ENCODE measurements at places on chromosomes 1 and 21.

GRCh38 chr1:204480515-204480914 is 14.1 kb downstream of the PIK3C2B start:
- DNase-seq = no peak

- no peak for DNase-seq
Observed at GRCh38 chr1:100206301-100206700, 28.2 kb upstream of the LRRC39 start.

GRCh38 chr1:223244366-223245103 is 101.5 kb upstream of the TLR5 start:
- no peak for DNase-seq

DNA sequence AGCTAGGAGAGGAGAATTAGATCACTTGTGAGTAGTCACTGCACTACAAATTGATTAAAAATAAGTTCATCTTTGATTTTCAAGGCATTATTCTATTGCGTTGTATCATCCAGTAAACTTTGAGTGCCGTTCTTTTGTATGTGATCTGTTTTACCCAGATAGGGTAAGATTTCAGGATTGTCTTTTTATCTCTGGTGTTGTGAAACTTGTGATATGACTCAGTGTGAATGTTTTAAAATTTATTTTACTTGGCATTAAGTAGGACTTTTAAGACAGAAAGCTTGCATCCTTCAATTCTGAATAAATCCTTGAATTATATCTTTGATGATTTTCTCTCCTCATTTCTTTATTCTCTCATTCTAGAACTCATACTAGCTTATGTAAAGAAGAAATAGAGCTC is 93.3 kb upstream of the ADAMTS5 start:
- no peak for DNase-seq

GRCh38 chr1:68917456-68917855 is 420.6 kb upstream of the DEPDC1 start:
- DNase-seq = peak; percentile 32

DNA sequence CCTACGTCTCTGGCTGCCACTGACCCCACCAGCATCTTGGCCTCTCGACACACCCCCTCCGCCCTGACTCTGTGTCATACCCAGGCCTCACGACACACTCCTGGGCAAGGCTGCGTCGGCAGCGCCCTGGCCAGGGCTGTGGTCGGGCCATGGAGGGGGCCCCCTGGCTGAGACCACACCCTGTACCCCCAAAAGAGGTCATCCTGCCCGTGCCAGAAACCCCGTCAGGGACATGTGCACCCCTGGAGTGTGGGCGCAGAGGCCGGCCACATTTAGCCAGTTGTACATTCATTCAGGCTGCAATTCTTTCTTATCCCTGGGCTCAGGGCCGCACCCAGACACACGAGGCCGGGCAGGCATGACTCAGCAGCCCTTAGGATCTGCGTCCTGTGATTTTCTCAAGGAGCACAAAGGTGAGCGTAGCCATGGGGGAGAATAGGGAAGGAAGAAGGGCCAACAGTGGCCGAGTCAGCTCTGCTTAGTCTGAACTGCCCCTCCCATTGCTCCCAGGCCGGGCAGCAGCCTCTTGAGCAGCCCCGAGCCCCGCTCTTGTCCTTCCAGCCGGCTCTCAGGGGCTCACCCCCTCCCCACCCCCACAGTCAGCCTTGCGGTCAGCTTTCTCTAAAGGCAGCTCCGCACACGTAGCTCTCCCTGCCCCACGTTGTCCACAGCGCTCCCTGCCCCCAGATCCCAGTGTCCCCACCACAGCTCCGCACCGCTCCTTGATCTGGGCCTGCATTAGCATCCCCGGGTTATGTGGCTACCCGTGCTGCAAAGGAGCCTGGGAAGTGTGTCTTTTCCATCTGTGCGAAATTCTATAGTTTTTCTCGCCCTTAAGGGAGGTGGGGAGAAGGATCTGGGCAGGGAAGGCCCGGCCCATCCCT is 7.9 kb downstream of the CSTB start:
- no peak for DNase-seq

GRCh38 chr1:181091309-181092040 is 3.0 kb downstream of the IER5 start:
- no peak for DNase-seq

DNA sequence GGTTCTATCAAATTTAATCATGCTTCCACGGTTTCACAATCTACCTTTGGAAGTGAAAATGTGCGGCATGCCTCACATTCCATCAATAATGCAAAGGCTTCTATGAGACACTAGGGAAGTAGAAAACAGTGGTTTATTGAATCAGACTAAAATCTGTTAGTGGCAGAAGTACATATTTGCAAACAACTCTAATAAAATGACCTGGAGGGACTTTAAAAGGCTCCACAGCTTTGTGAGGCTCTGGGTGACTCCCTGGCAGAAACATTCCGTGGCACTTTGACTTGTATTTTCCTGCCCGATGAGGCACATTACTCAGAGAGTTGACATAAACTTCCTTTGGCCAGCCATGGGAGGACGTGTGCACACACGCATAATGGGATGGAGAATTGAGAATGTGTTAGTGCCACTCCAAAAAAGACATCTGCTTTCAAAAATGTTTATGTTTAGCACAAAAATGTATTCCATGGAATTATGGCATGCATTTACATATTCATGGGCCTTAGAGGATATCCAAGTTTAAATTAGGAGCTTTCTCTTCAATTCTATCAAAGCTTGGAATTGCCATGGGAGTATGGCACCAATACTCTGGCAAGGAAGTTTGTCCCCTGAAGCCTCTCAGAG is 60.0 kb upstream of the SSX2IP start:
- DNase-seq = no peak

GRCh38 chr1:119868176-119868575 is 28.1 kb downstream of the ADAM30 start:
- no peak for DNase-seq

DNA sequence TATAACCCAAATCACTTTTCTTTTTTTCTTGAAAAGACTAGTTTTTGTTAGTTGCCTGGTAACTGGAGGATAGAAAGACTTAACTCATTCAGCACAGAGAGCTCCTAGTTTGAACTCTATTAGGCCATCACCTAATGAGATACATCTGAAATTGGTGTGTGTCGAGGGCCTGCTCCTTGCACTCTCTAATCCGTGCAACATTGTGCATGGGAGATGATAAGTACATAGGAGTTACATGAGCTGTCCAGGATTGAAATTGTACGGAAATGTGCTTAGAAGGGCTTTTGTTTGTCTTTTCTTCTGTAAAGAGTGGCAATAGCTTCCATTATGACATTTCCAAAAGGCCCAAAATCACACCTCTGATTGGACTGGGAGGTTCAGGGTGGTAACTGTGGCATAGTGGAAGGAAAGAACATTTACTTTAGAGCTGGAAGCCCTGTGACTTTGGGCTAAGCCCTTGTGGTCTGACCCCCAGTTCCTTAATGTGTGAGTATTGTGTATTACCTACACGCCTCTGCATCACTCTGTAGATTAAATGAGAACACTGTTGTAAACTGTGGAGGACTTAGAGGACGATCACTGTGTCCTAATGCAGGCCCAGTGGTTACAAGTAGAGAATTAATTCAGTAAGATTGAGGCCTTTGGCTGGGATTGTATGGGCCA is 71.2 kb downstream of the FGGY start:
- no peak for DNase-seq

DNA sequence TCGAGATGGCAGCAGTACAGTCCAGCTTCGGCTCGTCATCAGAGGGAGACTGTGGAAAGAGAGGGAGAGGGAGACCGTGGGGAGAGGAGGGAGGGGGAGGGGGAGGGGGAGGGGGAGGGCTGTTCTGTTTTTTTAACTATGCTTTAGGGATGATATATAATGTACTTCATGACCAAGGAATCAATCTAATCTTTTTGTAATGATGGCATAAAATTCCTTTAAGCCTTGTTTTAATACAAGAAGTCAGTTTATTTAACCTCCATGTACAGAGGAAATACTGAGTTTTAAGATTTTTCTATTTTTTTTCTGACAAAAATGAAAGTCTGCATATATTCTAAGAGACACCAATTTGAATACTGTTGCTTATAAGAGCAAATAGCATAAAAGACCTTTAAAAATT is 41.9 kb downstream of the PTBP2 start:
- no peak for DNase-seq

- DNase-seq = no peak
Observed at GRCh38 chr1:160711602-160712311, at the start of gene CD48. TSS of gene CD48 (minus strand) at chr1:160711822. CDS start at chr1:160711763, 59 bp downstream.

DNA sequence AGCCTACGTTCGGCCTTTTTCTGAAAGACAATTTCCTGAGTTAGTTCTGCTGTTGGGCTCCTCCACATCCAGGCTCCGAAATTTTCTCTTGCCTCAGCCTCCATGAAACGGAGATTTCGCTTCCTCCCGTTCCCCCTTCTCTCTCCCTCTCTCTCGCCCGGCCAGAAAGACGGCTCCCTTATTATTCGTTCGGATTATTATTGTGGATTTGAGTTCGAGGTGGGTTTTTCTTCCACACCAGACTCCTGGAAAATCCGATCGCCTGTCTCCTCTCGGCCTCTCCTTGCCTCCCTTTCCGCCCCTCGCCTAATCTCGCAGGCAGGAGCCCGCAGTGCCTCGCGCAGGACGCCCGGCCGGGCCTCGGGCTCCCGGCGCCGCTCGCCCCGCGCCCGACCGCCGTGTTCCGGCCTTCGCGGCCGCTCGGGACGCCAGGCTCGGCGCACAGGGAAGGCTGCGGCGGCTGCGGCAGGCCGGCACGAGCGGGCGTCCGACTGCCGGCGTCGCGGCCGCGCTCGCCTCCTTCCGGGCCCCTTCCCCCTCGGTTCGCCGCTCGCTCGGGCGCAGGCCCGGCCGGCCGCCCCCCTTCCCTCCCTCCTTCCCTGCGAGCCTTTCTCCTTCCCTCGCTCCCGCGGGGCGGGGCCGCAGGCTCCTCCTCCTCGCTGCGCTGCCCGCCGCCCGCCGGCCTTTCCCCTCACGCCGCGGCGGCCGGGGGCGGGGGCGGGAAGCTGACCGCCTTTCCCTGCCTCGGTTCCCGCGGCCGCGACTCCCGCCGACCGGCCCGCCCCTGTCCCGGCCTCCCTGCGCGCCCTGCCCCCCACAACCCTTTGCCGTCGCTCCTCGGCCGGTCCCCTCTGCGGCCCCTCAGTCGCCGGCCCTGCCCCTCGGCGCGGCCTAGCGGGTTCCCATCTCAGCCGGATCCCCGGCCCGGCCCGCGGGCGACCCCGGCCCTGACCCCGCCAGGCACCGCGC is at the start of gene ARHGEF11:
ARHGEF11 (minus strand) TSS at position 493 of the 969 bp plus-strand sequence. CDS start 1,412 bp downstream, outside the sequence.
- peak; percentile 95 for DNase-seq

DNA sequence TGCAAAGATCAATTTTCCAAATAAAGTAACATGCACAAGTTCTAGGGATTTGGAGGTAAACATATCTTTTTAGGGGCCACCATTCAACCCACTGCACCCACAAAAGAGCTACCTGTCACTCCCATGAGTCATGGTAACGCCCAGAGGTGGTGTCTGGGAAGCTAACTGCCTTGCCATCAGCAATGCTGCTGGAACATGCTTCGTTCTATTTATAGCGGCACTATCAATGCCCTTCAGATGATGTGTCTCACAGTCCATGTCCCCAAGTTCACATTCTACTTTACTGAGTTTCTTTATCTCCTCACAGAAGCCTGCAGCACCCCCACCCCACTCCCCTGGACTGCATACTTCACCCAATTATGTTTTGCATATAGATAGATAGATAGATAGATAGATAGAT is 95.4 kb downstream of the LPAR3 start:
- no peak for DNase-seq

- DNase-seq = no peak
Observed at GRCh38 chr1:15394258-15394690, 15.4 kb upstream of the EFHD2 start.

GRCh38 chr1:40748841-40749718 is 34.5 kb upstream of the KCNQ4 start:
- no peak for DNase-seq

GRCh38 chr1:157497284-157497683 is 55.0 kb downstream of the FCRL5 start:
- no peak for DNase-seq

DNA sequence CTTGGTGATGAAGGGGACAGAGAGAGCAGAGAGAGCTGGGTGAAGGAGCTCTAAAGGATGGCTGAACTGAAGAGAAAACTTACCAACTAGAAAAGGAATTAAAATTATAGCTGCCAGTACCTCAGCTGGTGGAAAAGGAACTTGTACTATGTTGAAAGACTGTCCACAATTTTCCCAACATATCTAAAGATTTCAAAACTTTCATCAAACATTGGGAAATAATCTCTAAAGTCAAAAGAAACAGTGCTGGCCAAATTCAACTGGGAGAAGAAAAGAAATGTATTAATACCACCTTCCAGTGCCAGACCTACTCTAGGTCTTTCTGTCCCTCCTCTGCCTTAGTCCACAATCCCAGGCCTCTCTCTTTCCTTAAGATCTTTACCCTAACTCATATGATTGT is 6.1 kb downstream of the SMG5 start:
- no peak for DNase-seq

GRCh38 chr1:27609210-27609555 is 5.2 kb upstream of the AHDC1 start:
- no peak for DNase-seq

DNA sequence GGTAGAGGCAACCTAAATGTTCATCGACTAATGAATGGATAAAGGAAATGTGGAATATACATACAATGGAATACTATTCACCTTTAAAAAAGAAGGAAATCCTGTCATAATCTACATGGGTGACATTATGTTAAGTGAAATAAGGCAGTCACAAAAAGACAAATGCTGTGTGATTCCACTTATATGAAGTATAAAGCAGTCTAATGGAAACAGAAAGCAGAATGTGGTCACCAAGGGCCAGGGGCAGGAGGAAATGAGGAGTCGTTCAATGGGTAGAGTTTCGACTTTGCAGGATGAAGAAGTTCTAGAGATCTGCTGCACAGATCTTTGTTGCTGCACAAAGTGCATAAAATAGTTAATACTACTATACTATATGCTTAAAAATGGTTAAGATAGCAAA is 7.8 kb downstream of the DIPK1A start:
- no peak for DNase-seq

DNA sequence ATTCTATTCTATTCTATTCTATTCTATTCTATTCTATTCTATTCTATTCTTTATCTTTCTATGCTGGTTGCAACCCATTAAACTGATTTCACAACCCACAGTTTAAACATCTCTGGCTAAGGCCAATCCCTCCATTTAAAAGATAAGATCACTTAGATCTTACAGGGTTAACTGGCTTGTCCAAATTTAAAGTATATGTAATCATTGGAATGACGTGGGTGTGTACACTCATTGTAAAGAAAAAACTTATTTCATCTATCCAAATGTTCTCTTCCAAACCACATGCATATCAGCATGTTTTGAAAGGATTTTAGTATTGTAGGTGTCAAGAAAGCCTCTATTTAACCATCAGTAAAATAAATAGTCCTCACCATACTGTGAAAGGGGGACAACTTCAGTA is 299.6 kb upstream of the RUNX1 start:
- DNase-seq = no peak

GRCh38 chr21:35311985-35312384 is 262.9 kb upstream of the RUNX1 start:
- no peak for DNase-seq

DNA sequence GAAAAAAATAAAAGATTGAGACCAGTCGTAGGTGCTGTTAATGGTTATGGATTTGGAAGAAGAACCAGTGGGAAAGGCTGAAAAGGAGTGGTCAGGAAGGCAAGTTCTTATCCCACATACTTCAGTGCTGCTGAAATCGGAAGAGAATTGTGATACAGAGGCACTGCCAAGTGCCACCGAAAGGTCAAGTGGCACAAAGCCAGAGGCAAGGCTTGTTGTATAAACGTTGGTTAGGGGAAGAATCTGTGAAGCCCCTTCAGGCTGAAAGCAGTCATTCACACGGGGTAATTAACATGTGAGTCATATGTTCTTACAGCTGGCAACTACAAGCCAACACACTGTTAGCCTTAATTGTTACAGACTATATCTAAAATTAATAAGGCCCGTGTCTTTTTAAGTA is 48.8 kb downstream of the ZBTB40 start:
- DNase-seq = no peak
